Mesenchymal stem cell (in vitro differentiated cells and primary cell): ENCODE measurements at places on chromosomes 4 and X.

- DNase-seq = no peak
Measured at GRCh38 chrX:148871422-148872160, 371.2 kb downstream of the AFF2 start.

- DNase-seq = no peak
Measured at GRCh38 chr4:109160494-109160893, 142.0 kb downstream of the COL25A1 start.

GRCh38 chr4:4687100-4687499 lies 145.3 kb upstream of the STX18 start:
- DNase-seq = no peak

GRCh38 chr4:140986045-140986444 lies 147.2 kb downstream of the RNF150 start:
- DNase-seq = no peak

- no peak for DNase-seq
Measured at GRCh38 chr4:108811486-108811885, 48.6 kb upstream of the ETNPPL start.

DNA sequence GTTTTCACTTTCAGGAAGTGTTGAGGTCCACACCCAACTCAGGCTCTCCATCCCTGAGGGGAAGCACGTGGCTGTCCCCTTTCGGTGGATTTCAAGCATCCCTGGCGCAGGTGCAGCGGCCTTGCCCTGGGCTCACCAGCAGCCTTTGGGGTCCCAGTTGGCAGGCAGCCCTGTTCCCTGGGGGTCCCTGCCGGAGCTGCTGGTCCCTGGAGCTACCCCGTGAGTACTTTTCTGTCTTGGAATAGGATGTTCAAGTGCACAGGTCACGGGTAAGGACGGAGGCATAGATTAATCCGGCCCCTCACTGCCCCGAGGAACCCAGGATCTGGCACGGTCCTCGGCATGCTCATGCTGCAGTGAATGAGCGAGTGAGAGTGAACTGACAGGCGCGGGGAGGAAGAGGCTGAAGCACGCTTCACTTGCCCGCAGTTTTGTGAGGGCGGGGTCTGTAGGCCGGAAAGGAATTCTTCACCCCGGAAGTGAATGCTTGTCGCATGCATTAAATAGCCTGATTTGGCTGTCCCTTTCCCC lies 117.2 kb upstream of the FAT1 start:
- DNase-seq = no peak

- DNase-seq = peak; percentile 13
Measured at GRCh38 chr4:122050841-122051240, 99.0 kb upstream of the TRPC3 start.

DNA sequence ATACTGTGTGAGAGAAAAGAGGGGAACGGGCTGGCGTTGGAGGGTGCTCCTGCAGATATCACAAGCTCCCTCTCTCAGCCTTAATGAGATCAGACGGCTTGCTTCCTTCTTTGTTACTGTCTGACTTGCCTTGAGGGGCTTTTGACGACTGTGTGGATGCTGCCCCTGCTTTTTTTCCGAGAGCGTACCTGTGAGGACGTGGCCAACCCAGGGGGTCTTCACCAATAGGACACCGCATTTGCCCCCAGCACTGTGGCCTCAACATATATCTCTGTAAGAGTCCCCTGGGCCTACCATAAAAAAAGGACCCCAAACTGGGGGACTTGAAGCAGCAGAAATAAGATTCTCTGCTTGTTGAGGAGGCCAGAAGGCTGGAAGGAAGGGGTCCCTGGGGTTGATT lies 143.9 kb downstream of the SHOX start:
- no peak for DNase-seq

DNA sequence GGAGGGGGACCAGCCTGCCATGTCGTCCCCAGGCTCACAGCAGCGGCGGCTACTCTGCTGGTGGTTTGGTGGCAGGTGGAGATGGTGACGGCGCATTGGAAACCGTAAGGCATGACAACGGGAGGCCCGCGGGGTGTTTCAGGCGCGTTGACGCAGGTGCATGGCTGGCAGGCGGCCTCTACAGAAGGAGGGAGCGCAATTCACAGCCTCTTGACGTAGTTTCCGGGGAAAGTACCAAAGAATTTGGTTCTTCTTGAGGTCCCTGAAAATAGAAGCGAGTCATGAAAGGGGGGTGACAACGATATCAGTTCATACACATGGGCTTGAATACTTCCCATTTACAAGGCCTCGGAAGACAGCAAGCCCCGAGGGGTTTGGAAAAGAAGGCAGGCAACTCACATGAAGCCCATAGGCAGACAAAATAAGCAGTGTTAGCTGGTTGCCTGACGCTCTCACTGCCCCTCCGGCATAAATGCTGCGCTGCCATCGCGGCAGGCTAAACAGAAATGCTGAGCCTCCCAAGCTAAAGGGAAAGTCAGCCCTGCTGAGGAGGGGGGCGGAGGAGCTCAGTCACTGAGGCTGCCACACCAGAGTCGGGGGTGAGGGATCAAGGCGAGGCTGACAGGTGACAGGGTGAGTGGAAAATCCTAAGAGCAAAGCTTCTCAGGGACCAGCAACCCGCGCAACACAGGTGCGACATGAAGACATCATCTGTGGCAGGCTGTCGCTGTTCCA lies 52.3 kb upstream of the PDLIM3 start:
- DNase-seq = peak; percentile 54

DNA sequence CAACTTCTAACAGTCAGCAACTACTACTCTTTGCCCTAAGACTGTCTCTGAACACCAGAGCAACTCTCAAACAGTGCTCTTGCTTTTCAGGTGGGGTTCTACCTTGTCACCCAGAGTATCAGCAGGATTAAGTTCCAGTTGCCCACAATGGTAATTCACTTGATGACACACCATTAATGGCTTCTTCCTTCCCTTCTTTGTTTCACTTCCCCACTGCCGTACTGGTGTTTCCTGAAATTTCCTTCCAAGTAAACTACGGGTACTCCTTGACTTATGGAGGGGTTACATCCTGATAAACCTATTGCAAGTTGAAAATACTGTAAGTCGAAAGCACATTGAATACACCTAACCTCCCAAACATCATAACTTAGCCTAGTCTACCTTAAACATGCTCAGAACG lies 36.6 kb upstream of the PDK3 start:
- no peak for DNase-seq
